Activated CD8-positive, alpha-beta memory T cell treated with anti-CD3 and anti-CD28 coated beads for 1 hour (primary cell): ENCODE measurements at places on chromosomes 13 and 19.

- no peak for DNase-seq
Observed at GRCh38 chr13:18949489-18949761, 232.2 kb downstream of the TUBA3C start.

DNA sequence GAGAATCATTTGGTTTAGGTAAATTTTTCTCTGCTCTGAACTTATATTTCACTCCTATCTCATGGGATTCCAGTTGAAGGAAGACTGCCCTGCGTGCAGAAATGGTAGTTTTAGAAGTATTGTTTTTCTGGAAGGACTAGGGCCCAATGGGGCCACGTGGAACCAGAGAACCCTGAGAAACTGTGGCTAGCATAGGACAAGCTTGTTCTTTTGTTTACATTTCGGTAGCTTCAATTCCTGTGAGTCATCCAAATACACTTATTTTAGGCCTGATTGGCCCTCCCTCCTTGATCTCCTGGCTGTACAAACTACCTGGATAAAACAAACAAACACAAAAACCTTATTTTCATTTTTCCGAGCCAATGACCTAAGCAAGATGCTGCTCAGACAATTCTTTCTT is 124.0 kb downstream of the ITGBL1 start:
- DNase-seq = no peak

- DNase-seq = no peak
Observed at GRCh38 chr13:81927347-81927746, 1586.4 kb upstream of the SPRY2 start.

DNA sequence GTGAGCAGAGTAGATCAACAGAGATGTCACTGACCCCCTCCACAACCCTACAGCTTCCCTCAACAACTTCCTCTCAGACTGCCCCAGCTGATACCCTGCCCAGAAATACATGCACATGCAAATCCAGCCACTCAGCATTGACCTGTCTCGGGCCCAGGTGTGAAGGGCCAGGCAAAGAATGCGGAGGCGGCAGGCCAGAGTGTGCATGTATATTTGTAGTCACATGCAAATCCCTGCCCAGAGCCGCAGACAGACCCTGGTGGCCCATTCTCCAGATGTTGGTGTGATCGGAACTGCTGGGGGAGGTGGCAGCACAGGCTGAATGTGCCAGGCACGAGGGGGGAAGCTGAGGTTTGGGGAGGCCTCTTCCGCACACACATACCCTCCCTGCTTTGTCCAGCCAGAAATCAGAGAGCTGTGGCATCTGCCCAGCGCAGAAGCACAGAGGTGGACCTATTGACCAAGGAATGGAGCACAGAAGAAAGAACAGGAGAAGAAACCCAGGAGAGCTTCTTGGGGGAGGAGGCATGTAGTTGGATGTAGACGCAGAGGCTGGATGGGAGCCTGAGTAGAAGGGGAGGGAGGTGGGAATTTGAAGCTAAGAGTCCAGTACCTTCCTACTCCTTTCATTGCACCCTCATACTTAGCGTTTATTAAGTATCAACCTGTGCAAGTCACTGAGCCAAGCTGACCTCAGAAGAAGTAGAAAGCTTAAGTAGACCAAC is 14.4 kb downstream of the MEF2B start:
- DNase-seq = no peak

GRCh38 chr13:21233086-21233485 is 56.6 kb downstream of the MRPL57 start:
- no peak for DNase-seq

- no peak for DNase-seq
Observed at GRCh38 chr13:98155475-98156109, 12.7 kb downstream of the FARP1 start.

DNA sequence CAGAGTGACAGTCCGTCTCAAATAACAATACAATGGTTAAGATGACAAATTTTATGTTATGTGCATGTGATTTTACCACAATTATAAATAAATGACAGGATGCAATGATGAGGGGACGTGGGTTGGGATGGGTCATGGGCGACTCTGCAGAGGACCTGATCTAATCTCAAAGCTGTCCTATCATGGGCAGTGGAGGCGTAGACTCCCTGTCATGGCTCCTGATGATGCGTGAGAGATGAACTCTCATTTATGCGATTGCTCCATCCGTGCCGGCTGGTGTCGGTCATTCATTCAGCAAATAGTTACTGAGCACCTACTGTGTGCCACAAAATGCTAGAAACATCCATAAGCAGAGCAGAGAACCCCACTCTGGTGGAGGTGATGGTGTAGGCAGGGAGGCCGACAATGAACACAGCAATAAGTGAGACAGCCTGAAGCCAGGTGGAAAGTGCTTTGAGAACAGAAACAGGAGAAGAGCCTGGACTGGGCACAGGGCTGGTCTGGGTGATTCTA is 1.7 kb upstream of the REXO1 start:
- no peak for DNase-seq

GRCh38 chr13:65844266-65844841 is 1385.8 kb downstream of the PCDH9 start:
- no peak for DNase-seq

- no peak for DNase-seq
Observed at GRCh38 chr13:89920461-89920860, 1427.0 kb upstream of the MIR17HG start.

- peak; percentile 11 for DNase-seq
Observed at GRCh38 chr19:6738787-6739389, 592 bp upstream of the TRIP10 start.

DNA sequence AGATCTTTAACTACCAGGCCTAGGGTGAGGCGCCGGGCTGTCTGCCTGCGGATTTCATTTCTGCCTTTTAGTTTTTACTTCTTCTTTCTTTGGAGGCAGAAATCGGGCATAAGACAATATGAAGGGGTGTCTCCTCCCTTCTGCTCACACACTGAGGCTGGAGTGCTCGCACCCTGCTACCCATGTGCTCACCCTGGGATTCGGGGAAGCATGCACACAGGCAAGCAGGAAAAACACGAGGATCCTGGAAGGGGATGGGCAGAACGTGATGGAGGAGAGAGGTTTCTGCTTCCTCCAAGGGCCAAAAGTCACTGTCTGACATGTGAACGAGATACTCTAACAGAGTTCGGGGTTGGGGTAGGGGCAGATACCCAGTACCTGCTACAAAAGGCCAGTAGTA is 28.4 kb downstream of the ZNF823 start:
- no peak for DNase-seq

- DNase-seq = no peak
Observed at GRCh38 chr19:1139126-1139525, 34.9 kb downstream of the SBNO2 start.

DNA sequence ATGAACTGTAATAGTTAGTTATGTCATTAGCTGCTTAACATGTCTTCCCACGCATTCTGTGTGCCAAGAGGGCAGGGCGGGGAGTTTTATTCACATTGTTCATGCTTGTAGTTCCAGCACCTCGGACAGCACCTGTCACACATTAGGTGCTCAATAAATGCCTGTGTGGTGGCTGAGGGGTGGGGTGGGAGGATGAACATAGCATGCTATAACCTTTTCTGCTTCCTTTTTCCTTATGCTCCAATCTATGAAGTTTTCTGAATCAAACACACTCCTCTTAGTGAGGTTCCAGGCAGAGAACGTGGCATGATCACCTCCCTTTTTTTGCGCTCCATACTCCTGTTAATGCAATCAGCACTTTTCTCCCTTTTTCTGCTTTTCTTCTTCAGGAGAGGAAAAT is 15.8 kb upstream of the PTPRS start:
- DNase-seq = no peak

- DNase-seq = no peak
Observed at GRCh38 chr13:99063952-99064351, 86.1 kb upstream of the DOCK9 start.

GRCh38 chr13:68063181-68063580 is 833.0 kb upstream of the PCDH9 start:
- DNase-seq = no peak

- no peak for DNase-seq
Observed at GRCh38 chr13:106183410-106184065, 351.9 kb downstream of the EFNB2 start.

DNA sequence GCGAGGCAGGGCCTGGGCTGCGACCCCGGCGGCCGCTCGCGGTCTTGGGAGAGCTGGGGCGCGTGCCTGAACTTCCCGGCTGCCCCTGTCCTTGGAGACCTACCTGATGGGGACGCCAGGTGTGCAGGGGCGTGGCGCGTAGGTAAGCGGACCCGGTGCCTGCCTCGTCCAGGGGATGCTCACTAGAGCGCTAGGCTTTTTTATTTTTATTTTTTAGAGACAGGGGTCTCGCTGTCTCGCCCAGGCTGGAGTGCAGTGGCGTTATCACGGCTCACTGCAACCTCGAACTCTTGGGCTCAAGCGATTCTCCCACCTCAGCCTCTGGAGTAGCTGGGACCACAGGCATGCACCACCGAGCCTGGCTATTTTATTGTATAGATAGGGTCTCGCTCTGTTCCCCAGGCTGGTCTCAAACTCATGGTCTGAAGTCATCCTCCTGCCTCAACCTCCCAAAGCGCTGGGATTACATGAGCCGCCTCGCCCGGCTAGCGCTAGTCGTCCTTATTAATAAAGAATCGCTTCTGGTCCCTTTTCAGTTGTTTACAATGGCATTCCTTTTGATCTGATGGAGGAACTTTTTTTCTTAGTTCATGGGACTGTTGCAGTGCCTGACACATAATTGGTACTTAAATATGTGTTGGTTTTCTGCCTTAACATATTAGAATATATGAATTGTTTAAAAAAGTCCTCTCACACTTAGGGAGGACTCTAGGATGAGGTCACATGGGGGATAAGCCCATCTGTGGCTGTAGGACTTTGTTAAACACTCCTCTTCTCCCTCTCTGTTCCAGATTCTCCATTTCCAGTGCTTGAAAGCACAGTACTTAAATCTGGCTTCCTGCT is 812 bp downstream of the DPY19L3 start:
- no peak for DNase-seq

GRCh38 chr19:10421240-10422045 is 1.1 kb downstream of the PDE4A start:
- no peak for DNase-seq

DNA sequence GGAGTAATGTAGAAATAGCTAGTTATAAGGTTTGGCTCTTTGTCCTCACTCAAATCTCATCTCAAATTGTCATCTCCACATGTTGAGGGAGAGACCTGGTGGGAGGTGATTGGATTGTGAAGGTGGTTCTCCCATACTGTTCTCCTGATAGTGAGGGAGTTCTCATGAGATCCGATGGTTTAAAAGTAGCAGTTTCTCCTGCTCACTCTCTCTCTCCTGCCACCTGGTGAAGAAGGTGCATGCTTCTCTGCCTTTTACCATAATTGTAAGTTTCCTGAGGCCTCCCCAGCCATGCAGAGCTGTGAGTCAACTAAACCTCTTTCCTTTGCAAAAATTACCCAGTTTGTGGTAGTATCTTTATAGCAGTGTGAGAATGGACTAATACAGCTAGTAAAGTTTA is 849.4 kb downstream of the DACH1 start:
- DNase-seq = no peak

DNA sequence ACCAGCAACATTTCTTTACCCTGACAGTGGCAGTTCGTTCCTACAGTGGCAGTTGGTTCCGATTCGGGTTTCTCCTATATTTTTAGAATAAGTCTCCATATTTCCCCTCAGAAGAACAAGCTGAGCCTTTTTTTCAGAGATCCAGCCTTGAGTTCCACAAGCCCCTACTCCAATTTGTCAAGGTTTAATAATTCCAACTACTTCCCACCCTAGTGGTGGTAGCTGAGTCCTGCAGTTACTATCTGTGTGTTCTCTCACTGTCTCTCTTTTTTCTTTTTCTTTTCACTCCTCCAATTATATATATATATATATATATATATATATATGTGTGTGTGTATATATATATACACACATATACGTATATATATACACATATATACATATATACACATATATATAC is 1347.3 kb downstream of the PCDH9 start:
- no peak for DNase-seq

DNA sequence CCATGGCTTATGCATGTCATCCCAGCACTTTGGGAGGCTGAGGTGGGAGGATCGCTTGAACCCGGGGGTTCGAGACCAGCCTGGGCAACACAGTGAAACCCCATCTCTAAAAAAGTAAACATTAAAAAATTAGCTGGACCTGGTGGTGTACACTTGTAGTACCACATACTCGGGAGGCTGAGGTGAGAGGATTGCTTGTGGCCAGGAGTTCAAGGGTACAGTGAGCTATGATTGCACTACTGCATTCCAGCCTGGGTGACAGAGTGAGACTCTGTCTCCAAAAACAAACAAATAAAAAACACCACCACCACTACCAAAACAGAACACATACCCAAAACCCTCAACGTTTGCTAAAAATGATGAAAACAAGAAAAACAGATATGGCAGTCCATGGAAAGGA is 15.9 kb downstream of the FBXO17 start:
- DNase-seq = no peak

GRCh38 chr13:24680258-24680920 is at the start of gene ATP12A:
ATP12A (plus strand) TSS chr13:24680408; CDS start chr13:24680744, 336 bp downstream.
- no peak for DNase-seq

DNA sequence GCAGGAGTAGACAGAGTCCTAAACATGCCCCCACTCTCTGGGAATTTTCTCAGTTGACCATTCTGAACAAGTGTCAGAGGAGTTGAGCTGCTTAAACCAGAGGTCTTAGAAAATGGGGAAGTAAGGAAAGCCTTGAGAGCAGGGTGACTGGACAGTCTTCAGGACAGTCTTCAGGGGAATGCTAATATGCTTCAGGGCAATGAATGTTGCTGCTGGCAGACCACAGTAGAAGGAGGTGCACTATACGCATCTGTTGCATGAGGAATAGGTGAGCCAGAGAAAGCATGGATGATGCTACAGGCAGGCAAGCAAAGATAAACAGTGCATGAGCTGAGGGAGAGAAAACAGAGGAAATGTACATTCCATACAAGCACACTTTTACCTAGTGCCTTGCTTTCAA is 196.6 kb upstream of the GPR12 start:
- no peak for DNase-seq

DNA sequence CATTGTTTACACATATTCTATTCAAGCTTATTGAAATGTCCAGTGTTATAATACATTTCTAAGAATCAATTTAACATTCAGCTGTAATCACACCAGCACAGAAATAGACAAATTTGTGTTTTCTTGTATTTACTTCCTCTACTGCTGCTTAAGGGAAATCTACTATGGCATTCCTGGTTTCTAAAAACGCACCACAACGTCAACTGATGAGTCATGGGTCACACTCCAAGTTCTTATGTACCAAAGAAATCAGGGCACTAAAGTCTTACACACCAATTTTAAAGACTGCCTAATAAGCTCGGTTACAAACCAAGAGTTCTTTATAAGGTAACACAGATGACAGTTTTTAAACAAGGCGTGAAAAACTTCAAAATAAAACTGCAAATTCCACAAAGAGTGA is 13.2 kb downstream of the LNX2 start:
- DNase-seq = no peak

- DNase-seq = no peak
Observed at GRCh38 chr13:40329781-40330485, 336.5 kb downstream of the FOXO1 start.
